Central memory CD4-positive, alpha-beta T cell (primary cell): ENCODE measurements at places on chromosomes 11 and 22.
A peak's percentile ranks its signal among the peaks of the same experiment; 100 is the strongest.

DNA sequence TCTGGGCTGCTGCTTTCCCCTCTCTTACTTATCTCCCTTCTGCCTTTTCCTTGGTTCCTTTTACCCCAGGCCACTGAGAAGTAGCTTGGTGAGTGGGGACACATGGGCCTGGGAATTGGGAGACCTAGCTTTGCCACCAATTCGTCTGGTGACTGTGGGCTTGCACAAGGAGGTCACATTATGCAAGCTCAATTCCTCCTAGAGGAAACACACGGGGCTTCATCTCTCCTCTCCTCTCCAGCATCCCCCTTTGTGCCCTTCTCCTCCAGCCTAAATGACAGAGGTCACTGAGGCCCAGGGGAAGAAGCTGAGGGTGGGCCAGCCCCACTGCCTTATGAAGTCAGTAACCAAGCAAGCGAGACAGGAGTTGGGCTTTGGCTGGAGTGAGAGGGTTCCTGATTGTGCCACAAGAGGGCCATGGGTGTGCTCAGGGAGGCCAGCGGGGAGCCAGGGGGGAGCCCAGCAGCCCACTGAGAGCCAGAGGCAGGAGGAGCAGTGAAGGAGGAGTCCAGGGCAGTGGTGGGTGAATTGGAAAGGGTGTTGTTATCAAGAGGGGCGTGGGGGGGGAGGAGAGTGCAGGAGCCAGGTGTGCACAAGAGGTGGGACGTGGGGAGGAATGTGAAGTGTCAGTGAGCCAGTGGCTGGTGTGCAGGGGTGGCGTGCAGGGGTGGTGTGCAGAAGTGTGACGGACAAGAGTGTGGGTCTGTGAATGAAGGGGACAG lies 2.0 kb downstream of the CLCF1 start:
- DNase-seq: no peak

- no peak for DNase-seq
Measured at GRCh38 chr22:27986459-27986858, 67.4 kb upstream of the PITPNB start.

GRCh38 chr11:3003396-3004231 lies 11.5 kb upstream of the NAP1L4 start:
- DNase-seq: no peak

GRCh38 chr11:57100638-57101331 lies 81.0 kb upstream of the LRRC55 start:
- DNase-seq: no peak

- no peak for DNase-seq
Measured at GRCh38 chr11:120028181-120028896, 109.6 kb downstream of the TRIM29 start.

DNA sequence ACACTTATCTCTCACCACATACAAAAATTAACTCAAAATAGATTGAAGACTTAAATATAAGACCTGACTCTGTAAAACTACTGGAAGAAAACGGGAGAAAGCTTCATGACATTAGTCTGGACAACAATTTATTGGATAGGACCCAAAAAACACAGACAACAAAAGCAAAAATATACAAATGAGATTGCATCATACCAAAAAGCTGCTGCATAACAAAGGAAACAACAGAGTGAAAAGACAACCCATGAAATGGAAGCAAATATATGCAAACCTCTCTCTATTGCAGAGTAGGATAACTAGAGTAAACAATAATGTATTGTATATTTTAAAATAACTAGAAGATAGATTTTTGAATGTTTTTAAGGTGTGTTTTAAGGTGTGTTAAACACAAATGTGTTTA lies 11.2 kb downstream of the MRGPRX2 start:
- DNase-seq: no peak

GRCh38 chr22:41781507-41781906 lies 19.0 kb upstream of the CCDC134 start:
- DNase-seq: no peak

DNA sequence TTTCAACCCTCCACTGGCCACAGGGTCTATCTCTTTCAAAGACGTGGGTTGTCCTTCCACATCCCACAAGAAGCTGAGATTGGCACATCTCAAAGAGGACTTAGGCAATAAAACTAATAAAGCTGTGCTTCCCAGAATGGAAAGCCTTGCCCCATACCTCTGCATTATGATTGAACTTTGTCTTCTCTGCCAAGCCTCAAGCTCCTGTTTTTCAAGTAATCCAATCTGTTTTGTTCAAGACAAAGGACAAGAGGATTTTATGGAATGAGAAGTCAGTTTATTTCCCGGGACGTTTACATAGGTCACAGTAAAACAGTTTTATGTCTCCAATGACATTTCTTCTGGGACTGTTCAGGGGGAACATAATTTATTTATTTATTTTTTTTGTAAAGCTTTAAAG lies 108.4 kb downstream of the GALNT18 start:
- DNase-seq: no peak

DNA sequence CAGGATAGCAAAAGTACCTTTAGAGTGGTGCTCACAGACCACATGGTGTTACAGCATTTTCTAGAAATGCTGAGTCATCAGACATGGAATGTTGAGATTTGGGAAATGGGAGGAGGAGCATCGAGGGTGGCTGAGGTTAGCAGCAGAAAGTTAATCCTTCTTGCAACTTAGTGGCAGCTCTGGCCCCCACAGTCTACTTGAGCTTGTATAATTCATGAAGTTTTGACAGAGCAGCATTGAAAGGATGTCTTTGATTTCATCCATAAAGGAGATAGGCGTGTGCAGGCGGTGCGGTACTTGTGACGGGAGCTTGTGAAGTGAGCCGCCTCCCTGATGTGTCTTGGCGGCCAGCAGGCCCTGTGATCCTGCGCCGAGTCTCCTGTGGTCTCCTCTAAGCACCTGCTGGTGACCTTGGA lies 330.5 kb downstream of the TBC1D22A start:
- DNase-seq: no peak

DNA sequence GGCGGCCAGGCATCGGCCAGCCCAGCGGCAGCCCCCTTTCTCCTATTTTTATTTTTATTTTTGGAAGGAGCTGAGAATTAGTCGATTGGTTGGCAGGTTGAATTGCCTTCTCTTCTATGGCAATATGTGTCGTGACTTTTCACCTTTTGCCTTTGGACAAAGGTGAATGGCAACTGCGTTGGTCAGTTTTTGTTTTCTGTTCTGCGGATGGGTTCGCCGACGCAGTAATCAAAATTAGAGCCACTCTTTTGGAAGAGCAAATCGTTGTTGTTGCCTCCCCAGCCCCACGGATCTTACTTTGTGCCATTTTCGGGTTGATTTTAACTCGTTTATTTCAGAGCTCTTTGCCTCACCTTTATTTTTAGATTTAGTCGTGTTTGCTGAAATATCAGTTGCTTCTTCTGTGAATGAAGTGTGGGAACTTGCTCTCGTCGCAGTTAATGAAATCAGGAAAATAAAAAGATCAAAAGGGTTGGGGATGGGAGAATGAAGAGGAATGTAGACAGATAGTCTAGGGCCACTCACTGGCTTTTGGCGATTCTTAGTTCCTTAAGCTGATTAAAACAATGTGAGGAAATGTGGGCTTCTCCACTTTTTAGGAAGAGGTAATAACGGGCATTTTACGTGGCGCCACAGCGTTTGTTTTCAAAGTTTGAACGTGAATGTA lies 1.6 kb downstream of the CECR2 start:
- no peak for DNase-seq

DNA sequence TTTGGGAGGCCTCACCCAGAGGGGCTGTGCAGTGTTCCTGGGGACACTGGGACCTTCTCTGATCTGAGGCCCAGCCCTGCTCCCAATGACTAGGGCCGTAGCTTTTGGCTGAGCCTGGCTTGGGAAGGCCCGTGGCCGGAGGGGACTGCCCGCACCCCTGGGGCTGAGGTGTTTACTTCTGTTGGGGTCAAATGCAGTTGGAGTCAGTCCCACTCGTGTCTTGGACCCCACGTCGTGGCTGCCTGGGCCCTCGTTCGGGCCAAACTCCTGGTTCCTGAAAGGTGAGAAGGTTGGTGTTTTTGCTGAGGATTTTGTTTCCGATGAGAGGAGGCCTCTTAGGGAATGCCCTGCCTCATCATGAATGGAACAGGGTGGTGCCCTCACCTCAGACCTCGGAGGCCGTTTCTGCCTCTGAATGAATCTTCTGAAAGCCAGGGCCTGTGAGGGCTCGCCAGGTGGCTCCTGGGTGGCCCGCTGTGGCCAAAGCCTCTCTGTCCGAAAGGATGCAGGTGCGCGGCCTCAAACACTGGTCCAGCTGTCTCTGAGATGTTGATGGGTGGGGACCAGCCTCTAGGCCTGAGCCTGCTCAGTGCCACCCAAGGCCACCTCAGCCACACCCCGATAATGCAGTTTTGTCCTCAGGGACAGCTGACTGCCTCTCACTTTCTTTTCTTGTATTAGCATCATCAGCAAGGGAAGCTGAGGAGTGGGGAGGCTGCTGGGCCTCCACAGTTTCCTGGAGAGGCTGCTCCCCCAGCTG lies 40.3 kb upstream of the A4GALT start:
- no peak for DNase-seq

GRCh38 chr11:126181939-126182730 lies 29.3 kb downstream of the RPUSD4 start:
- DNase-seq: no peak

GRCh38 chr11:61688365-61689163 lies 8.4 kb downstream of the DAGLA start:
- DNase-seq: no peak

DNA sequence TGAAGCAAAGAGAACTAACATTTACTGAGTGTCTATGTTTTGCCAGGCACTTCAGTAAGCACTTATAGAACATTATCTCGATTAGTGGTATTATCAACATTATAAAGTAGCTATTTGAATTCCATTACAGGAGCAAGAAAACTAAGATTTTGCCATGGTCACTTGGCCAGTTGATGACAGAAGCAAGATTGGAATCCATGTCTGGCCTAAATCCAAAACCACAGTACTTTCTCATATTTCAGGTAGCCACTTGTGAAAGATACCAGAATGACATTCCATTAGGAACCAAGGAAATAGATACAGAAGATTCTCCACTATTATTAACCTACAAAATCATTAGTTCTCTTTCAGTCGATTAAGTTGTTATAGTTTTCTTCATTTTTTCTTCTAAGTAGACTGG lies 691.0 kb upstream of the API5 start:
- DNase-seq: no peak

DNA sequence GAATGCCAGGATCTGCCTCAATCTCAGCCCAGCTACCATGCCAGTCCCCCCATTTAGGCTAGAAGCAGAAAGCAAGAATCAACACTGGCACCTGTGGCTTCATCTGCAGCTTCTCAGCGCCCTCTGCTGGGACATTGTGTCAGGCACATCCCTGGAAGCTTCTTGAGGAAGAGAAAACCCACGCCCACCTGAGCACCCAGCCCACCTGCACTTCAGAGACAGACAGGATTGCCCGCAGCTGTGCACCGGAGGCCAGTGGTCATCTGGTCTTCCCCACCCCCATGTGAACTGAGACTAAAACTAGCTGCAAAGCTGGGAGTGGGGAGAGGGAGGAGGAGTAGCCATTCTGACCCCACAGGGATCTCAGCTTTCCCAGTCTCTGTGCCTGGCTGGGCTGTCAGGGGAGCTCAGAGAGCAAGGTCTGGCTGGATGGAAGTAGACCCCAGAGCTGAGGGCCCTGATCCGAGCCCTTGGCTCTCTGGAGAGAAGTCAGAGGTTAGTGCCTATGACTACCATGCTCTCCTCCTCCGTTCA lies 66.8 kb downstream of the FEZ1 start:
- DNase-seq: no peak

DNA sequence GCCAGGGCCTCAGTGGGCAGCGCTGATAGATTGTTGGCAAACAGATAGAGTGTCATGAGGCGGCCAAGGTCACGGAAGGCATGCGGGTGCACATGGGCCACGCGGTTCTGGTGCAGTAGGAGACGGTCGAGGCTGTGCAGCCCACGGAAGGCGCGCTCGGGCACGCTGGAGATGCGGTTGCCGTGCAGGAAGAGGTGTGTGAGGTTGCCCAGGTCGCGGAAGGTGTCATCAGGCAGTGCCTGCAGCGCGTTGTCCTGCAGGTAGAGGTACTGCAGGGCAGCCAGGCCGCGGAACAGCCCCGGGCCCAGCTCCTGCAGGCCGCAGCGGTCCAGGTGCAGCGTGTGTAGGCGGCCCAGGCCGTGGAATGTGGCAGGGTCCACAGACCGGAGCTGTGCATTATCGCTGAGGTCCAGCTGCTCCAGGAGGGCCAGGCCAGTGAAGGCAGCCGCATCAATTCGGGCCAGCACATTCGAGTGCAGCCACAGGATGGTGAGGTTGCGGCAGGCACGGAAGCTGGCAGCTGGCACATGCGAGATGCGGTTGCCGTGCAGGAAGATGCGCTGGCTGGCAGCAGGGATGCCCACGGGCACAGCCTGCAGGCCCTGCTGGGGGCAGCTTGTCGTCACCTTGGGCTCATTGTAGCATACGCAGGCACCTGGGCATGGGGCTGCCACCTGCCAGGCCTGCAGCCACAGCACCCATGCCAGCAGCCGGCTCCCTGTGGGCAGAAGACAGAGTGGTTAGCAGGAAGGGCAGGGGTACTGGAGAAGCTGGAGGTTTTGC lies 25.5 kb downstream of the RTN4R start:
- peak; percentile 34 for DNase-seq

DNA sequence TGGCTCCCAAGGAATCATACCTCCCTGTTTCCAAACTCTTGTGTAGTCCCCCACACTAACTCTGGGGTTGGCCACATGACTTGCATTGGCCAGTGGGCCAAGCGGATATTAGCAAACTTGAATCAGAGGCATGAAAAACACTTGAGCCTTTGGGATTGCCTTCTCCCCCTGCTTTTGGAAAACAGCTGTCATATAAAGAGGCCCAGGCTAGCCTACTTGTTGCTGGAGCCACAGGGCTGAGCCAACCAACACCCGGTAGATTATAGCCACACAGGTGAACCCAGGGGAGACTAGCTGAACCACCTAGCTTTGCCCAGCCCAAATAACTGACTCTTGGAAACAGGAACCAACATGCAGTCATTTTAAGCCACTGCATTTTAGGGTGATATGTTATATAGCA lies 354.8 kb downstream of the TENM4 start:
- DNase-seq: no peak

DNA sequence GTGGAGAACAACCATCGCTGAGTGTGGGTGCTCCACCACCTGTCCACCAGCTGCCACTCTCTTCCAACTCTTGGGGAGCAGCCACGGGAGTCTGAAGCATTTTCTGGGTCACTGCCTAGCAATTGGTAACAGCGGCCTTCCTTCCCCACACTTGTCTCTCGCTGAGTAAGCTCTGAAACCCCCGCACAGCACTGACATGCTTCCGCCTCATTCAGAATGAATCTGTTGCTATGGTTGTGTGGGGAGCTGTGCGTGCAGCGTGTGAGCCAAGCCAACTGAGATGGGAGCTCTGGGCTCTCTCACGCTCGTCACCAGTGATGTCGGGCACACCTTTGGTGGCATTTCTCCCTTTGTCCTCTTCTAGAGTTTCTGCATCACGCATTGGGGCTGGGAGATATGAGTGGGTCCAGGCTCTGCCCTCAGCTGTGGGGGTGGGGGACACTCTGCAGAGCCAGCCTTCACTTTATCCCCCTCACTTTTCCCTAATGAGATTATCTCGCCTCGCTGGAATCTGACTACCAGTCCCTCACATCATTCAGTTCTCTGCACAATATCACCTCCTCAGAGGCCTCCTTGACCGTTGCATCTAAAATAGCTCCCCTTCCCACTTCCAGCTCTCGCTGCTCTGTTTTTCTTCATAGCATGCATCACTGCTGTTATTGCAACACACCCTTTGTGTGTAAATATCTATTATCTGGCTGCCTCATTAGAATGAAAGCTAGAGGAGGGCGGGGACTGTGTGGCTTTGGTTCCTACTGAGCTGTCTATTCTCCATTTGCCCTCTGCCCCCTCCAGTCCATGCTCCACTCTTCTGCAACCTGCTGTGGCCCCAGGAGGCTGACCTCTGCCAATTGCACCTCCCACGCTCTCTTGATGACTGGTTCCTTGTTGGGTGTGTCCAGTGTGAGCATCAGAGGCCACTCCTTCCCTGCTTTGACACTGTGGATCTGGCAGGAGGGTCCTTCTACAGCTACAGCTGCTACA lies 569.9 kb upstream of the CADM1 start:
- DNase-seq: no peak

GRCh38 chr11:94728541-94728940 lies 39.6 kb upstream of the AMOTL1 start:
- no peak for DNase-seq
